ENCODE measurements at places on chromosomes 13 and 19. TPM values are rescaled to one million over a fixed set of nuclear protein-coding genes. Genes with fewer than 3 reads are reported as not detected.

- DNase-seq = no peak
Observed at GRCh38 chr19:6056282-6056741, 54.0 kb downstream of the RFX2 start.

DNA sequence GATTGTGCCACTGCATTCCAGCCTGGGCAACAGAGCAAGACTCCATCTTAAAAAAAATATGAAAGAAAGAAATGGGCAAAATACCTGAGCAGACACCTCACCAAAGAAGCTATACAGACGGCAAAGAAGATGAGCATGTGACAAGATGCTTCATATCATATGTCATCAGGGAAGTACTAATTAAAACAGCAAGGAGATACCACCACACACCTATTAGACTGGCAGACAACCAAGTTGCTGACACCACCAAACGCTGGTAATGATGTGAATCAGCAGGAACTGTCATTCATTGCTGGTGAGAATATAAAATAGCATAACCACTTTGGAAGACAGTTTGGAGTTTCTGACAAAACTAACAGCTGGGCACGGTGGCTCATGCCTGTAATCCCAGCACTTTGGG lies 11.5 kb upstream of the TFDP1 start:
- peak; percentile 10 for DNase-seq

Gene NLRP5
- not detected for total RNA-seq

Gene PCSK4
- total RNA-seq = 7.4 TPM

Data from lower lobe of right lung (tissue), 2 donors.